Right lung (tissue), 10 donors: ENCODE measurements at places on chromosomes 12 and 14. TPM values are rescaled to one million over a fixed set of nuclear protein-coding genes. Genes with fewer than 3 reads are reported as not detected.

DNA sequence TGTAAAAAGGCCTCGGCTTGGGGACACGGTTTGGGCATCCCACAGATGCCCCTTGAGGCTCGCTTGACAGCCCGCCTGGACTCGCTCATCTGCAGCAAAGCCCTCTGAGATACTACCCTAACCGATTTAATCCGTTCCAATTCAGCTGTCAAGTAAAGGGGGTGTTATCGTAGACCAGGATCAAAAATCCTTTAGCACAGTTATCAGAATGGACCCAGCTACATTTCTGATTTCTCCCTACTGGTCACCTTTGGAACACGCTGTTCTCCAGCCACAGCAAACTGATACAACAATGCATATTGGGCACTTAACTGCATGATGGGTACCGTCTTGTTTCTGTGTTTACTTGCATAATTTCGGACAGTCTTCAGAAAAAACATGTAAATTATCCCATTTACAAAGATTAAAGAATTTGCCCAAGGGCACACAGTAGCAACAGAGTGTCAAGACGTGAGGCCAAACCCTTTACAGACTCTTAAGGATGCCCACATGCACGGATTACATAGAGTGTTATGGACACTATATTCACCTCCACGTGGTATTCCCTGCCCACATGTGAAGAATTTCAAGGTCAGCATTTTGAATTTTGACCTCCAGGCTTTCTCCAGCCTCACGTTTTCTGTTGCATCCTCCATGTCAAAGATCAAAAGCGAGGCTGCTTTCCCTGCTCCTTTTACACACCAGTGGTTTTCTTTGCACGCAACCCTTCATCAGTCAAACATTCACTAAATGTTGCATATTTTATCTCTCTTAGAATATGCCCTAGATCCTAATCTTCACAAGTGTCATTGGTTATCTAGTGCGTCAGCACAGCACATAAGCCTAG is 3.2 kb upstream of the DUSP6 start:
- DNase-seq = no peak

DNA sequence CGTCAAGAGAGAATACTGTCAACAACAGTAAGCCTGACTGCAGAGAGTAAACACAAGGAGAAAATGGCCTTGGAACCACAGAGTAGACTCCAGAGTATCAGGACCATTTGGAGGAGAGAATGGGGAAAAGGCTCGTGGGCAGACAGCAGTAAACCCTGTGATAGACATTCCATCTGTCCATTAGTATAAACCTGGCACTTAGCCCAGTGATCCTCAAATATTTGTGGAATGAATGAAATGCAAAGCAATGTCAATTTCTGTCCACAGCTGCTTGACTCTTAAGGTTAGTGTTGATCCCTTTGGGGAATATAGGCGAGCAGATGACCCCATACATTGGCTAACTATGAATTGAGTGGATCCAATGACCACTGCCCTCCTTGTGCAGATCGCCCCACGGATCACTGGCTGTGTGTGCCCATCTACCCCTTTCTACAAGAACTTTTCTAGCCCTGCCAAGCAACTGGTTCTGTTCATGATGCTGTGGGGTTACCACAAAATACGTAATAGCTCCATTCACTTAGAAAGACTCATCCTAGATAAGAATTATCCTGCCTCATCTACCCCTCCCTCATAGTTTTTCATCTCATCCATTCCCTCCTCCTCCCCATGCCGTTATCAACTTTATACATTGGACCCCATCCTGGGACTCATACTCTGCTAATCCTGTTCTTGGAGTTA is 846.8 kb downstream of the NRXN3 start:
- DNase-seq = no peak

The ACACB gene
- 13.7 TPM for polyA plus RNA-seq

DNA sequence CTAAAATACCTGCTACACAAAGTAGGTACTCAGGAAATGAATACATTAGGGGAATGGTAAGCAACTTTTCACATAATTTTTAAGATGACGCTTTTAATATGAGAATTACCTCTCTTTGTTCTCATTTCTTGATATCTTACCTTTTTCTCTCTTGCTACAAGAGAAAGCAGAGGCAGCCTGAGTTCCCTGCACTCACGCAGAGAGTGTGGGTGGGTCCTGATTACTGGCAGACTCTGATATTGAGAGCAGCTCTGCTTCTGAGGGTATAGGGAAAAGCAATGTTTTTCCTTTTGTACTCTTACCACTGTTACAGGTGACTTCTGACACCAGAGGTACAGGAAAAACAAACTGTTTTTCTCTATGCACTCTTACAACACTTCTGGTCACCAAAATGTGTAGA is 420.2 kb upstream of the TMTC1 start:
- DNase-seq = no peak
